ENCODE measurements at places on chromosomes 2 and 18. TPM values are rescaled to one million over a fixed set of nuclear protein-coding genes. Genes with fewer than 3 reads are reported as not detected.

The AKAIN1 gene
- total RNA-seq = not detected

The ERMN gene
- 0.82 TPM for total RNA-seq

The AFG3L2 gene
- total RNA-seq = 45.2 TPM

DNA sequence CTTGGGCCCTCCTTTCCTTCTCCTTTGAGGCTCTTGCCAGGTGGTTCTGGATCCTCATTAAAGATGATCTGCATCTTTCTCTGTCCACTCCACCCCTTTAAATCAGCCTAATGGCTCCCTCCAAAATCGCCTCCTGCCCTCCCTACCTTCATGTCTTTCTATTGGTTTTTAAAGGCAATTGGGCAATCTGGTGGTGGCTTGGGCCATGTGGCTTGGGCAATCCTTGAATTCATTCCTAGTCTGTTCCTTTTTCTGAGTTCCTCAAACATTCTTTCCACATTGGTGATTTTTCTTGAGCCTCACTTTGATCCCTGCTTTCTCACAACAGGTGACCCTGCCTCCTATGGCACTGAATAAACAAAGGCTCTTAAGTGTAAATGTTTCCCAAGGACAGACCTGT lies 266.2 kb upstream of the REV1 start:
- no peak for DNase-seq

- no peak for DNase-seq
These were observed 295.0 kb upstream of the KCNH7 start for GRCh38 chr2:163133602-163134001.

DNA sequence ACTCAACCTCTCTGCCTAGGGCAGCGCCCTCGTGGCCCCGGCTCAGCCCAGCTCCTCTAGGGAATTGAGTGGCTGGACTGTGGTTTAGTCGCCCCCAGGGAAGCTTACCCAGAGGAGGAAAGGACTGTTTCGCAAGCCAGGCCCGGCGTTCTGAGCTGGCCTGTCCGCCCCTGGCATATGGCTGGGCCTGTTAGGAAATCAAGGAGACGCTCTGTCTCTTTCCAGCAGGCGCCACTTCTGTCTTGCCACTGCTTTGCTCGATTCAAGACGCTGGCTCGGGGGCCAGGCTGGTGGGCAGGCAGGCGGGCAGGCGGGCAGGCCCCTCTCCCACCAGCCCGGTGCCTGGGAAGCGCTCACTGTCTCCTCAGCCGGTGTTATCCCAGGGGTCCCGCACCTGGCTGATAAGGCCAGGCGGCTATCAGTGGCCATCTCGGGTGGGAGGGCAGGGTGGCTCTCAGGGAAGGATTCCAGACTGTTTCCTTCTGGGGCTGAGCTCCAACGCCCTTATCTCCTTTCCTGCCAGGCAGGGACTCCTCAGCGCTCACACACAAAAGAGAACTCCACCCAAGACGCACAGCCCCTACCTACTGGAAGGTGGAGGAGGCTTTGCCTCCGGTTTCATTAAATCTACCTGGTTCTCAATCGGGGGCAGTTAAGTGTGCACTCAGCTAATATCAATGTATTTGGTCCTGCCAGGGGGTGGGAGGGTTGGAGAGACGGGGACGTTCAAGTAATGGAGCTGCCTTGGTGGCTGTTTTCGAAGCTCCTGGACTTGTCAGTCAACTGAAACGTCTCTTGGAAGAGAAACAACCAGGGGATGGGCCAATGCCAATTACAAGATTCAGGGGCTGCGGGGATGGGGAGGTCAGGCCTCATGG lies 109.1 kb downstream of the SMAD7 start:
- no peak for DNase-seq

GRCh38 chr2:70826696-70827350 lies 6.4 kb upstream of the CLEC4F start:
- DNase-seq = no peak

The EML6 gene
- 0.46 TPM for total RNA-seq

DNA sequence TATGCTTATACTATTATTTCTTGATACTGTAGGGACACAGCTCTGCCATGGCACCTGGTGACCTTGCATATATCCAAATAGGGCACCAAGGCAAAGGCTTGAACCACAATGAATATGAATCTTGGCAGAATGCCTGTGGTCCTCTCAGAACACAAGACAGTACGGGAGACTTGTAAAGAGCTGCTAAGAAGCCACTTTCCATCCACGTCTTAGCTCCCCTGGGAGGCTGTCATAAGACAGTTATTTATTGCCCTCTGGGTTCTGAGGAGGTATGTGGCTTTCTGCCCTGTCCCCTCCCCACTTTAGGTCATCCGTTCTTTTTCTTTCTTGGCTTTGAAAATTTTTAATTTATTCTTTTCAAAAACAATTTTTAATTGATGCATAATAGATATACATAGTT lies 29.8 kb upstream of the MRPL33 start:
- DNase-seq = no peak

- no peak for DNase-seq
These were observed 90.4 kb upstream of the PKDCC start for GRCh38 chr2:41957431-41957830.

The SLC30A3 gene
- 0.86 TPM for total RNA-seq
